Muscle of back (tissue), 13 donors: ENCODE measurements at places on chromosomes 4 and X.
A peak's percentile ranks its signal among the peaks of the same experiment; 100 is the strongest.

DNA sequence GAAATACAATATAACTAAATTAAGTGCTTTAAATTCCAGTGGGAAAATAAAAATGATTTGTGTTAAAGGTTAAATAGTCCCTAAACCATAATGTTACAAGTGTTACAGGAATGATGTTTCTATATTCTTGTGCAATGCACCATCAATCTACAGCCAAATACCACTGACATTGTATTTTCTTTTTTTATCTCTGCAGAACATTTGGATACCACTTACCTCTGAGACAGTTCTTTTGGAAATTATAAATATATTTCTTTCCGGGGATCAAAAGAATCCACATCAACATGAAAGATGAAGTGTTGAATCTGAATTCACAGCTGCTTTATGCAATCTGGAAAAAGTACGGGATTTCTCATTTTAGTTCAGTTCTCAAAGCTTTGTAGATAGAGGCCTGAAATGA is 518.3 kb upstream of the AGA start:
- DNase-seq, result no peak

DNA sequence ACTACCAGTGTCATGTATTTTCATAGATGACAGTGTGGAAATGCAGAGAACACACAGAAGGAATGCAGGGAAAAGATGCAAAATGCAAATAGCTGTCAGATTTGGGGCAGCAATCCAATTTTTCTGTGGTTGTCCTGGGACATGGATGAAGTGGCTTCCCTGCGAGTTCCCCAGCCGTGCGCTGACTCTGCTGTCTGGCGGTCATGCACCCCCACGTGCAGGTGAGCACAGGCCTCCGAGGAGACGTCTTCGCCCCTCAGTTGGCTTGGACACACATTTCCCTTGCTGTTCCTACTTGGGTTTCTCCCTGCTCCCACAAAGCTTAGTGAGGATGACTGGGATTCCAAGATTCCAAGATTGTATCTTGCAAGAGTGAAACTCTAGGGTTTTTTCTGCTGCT is 24.4 kb downstream of the BLOC1S4 start:
- no peak for DNase-seq

GRCh38 chr4:184423003-184423686 is 51.2 kb downstream of the IRF2 start:
- no peak for DNase-seq

DNA sequence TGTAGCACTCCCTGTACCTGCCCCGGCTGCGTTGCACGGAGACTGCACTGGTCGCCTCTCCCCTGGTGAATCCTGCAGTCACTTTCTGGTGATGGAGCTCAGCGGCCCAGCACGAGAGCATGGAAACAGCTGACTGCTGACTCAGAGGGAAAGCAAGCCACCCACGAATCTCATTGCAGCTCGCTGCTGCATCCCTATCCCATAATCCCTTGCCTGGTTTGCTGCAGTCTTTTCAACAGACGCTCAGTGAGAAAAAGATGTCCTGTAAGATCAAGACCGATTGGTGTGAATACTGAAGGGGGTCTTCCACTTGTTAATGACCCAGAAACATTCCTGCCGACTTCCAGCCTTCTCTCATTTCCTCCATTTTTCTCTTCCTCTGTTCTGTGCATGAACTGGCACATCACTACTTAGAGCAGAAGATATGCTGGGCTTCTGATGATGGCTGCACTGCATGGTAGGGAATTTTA is 52.9 kb downstream of the TRIM2 start:
- peak; percentile 62 for DNase-seq

- no peak for DNase-seq
These were observed 515.4 kb downstream of the ZNF674 start for GRCh38 chrX:46029777-46030176.

GRCh38 chr4:76494871-76495590 is 60.0 kb downstream of the SHROOM3 start:
- DNase-seq, result no peak
